AG09309 (cell line): ENCODE measurements at places on chromosomes 1 and 21.
A peak's percentile ranks its signal among the peaks of the same experiment; 100 is the strongest.

DNA sequence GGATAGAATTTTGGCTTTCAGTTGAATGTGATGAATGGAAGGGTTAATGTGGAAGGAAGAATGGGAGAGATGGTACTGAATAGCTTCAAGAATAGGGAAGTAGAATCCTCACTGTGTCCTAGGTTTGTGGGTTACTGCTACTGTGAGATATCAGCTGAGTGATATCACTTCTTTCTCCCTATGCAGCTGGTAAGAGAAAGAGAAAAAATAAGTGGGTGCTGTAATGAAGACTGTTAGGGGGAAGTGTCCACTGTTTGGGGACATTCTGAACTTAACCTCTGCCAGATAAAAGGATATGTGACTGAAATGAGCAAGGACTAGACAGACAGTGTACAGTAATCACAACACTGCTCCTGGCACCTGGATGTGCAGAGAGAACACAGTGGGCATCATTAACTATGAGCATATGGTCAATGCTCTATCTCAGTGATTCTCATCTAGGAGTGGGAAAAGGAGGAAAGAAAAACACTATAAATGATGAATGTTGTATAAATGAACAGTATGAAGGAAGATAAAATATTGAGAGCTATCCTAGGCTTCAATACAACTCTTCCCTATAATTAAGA, 25.6 kb upstream of the MOB3C start:
- DNase-seq = no peak

GRCh38 chr1:118896416-118896815, 91.7 kb downstream of the TBX15 start:
- DNase-seq = no peak

GRCh38 chr1:178494569-178494971, 2.2 kb downstream of the CLEC20A start:
- no peak for DNase-seq

DNA sequence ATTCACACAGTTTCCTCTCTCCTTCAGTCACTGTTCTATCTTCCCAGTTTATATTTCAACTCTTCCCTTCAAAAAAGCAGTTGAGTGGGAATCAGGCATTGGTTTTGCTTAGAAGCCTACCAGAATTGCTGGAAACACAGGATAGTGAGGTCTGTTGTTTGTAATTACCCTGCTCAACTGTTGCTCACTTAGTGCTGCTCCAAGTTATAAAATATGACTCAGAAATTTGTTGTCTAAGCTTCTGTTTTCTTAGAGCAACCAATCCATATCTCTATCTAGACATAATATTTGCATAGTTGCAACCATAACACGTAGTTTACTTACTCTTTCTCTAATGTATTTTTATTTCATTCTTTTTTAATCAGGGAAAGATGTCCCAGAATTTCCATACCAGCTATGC, 87.9 kb downstream of the MACF1 start:
- no peak for DNase-seq

DNA sequence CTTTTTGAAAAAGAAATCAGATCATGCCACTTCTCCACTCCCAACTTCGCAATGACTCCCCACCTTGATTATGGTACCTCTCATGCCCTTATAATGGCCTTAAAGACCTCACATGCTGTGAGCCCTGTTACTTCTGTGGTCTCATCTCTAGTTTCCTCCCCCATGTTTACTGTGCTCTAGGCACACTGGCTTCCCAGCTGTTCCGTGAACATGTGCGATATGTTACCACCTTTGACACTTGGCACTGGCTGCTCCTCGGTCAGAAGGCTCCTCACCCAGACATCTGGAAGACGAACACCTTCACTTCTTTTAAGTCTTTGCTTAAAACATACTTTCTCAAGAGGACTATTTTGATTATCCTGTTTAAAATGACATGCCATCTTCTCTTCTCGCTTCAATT, 14.3 kb upstream of the NTMT2 start:
- no peak for DNase-seq

GRCh38 chr21:29084372-29084771, 10.9 kb upstream of the CCT8 start:
- DNase-seq = no peak

GRCh38 chr1:43936431-43937151, 3.0 kb downstream of the ARTN start:
- no peak for DNase-seq

DNA sequence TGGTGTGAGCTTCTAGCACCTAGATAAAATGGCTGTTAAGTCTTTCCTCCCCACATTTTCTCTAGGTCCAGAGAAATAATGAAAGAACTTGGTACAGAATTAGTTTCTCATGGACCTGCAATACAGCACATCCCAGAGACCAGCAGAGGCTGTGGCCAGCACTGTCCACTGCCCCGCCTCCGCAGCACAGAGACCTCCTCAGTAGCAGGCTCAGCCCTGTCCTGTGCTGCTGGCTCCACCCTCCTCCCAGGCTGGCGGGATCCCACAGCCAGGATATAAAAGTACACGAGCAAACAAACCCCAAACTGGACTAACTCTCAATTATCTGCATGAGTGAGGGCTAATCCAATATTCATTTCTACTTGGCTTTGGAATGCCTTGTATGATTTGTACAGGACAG, 401.5 kb downstream of the RPS6KC1 start:
- no peak for DNase-seq

GRCh38 chr1:21821385-21822019, 9.4 kb downstream of the LDLRAD2 start:
- no peak for DNase-seq

DNA sequence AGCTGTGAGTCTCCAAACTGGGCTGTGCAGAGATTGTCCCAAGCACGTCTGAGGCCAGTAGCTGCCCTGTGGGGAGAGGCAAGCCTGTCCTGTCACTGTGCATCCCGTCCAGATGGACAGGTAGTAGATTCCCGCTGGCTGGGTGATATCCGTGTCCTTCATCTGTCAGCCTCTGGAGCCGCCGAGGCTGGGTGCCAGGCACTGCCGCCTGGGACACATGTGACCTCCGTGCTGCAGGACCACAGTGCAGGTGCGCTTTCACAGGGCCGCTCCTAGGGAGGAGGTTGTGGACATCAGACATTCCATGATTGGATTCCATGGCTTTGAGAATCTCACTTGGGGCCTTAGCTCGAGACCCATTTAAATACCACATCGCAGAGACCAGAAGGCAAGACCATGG, 4.7 kb downstream of the PDXK start:
- DNase-seq = no peak

DNA sequence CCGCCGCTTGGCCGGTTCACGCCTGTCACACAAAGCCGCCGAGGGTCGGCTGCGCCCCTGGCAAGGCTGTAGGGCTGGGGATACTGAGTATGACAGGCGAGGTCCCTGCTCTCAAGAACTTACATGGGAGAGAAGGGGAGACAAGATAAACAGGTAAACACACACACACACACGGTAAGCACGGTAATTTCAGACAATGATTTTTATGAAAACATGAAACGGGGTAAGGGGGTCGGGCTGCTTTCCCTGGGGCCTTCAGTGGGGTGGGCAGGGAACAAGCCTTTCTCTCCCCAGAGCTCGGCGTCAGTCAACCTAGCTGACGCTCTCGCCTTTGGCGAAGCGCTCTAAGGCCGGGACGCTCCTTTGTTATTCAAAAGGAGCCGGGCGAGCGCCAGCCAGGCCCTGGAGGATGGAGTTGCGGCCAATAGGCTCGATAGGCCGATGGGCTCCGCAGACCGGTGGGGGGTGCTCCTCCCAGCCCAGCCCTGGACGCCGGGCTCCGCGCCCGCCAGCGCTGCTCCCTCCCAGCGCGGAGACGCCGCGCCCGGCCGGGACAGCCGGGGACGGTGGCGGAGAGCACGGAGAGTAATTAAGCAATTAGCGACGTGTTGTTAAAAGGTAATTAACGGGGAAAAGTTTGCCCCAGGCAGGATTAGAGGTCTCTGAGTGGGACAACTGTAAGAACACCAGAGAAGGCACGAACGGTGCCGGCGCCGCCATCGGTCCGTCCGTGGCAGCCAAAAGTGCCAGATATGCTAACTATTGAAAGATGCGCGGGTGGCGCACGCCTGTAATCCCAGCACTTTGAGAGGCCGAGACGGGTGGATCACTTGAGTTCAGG, 950 bp upstream of the INKA2 start:
- no peak for DNase-seq

- DNase-seq = no peak
These were observed 68.4 kb downstream of the RAB3GAP2 start for GRCh38 chr1:220203816-220204215.

- no peak for DNase-seq
These were observed 726 bp downstream of the TMEM54 start for GRCh38 chr1:32900371-32900955.

DNA sequence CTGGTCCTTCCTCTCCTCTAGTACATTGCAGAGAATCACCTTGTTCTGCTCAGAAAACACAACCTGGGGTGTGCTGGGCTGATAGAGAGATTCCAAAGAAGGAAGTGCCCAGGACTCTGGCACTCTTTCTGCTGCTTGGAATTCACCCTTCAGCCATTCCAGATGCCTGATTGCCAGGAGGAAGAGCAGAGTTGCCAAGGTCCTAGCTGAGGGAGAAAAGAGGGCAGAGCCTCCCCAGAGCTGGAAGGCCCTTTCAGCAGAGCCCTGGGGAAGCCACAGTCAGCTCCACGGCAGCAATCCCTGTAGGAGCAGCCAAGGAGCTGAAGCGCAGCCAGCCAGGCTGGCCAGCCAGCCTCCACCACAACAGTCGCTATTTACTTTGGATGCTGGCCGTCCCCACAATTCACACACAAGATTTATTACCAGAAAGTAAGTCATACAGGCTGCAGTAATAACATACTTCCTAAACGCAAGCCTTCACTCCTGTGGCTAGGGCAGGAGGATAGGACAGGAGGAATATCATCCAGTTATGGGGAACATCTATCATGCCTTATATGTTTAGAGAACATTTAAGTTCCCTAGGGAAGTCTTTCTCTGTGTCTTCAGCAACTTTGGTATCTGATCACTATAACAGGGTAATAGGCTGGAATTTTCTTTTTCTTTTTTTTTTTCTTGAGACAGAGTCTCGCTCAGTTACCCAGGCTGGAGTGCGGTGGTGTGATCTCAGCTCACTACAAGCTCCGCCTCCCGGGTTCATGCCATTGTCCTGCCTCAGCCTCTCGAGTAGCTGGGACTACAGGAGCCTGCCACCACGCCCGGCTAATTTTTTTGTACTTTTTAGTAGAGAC, 36.6 kb upstream of the SLC44A3 start:
- DNase-seq = peak; percentile 90

GRCh38 chr1:209430821-209431259, 152.7 kb upstream of the CAMK1G start:
- no peak for DNase-seq

- no peak for DNase-seq
These were observed 83.5 kb upstream of the HMCN1 start for GRCh38 chr1:185650602-185651230.

DNA sequence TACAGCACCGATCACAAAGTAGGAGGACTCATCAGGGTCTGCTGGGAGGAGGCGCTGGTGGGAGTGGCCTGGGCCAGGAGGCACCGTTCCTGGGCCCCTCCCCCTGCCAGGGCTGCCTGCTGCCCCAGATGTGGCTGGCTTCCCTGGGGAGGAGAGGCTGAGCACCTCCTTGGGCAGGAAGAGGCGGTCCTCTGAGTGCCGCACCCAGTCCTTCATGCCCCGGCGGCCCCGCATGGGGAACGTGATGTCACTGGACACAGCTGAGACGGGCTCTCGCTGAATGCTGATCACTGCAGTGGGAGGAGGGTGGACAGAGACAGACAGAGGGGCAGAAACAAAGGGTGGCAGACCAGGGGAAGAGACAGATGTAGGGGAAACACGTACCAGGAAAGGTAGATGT, 24.8 kb downstream of the ADGRB2 start:
- no peak for DNase-seq

DNA sequence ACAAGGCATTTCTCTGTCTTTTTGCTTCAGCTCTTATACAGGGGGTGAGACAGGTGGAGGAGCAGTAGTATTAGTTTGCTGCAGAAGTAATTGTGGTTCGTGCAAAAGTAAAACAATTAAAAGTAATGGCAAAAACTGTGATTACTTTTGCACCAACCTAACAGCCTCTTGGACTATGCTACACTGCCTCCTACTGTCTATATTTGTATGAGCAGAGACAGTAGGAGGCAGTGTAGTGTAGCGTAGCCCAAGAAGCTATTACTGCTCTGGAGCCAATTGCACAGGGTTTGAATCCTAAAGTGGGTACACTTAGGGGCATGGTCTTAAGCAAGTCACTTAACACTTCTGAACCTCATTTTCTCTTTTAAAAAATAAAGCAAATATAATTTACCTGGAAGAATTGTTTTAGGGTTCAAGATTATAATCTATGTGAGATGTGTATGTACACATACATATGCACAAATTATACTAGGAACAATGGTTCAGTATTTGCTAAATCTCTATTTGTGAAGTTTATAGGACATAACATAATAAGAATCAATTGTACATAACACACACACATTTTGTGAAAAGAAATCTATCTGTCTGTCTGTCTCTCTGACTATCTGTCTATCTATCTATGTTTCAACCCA, 103.8 kb downstream of the BRINP3 start:
- no peak for DNase-seq

GRCh38 chr1:56578138-56578962, 1.0 kb downstream of the PLPP3 start:
- no peak for DNase-seq

DNA sequence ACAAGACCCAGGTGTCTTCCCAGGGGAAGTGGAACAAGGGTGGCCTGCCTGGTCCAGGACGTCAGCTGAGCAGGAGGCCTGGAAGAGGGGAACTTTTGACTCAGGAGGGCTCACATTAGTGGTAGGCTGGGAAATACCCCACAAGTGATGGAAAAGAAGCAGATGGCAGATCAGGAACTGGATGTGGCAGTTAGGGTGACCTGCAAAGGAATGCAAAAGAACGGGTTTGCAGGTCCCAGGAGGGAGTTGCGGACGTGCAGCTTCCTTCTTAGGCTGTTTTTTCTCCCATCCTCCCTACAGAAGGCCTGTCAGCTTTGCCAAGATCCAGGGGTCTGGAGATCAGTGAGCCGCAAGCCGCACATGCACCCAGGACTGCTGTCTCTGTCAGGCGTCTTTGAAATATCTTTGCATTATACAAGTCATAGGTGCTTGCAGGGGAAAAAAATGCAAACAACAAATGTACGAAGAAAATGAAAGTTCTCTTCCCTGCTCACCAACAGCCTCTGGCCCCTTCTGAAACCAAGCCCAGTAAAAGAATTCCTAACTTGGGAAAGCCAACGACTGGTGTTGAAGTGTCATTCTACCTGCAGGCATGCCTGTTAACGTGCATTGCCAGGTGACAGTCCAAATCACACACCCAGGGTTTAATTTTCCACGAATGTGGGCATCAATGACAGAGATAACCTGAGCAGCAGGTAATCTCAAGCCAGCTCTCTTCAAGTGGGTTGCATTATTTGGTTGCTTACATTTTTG, 34.4 kb downstream of the NENF start:
- no peak for DNase-seq

- no peak for DNase-seq
These were observed 1.9 kb downstream of the ANKRD34A start for GRCh38 chr1:145962157-145963102.

GRCh38 chr1:87030740-87031690, 116.6 kb downstream of the HS2ST1 start:
- DNase-seq = no peak

- DNase-seq = no peak
These were observed 15.1 kb downstream of the LDLRAD2 start for GRCh38 chr1:21827141-21827679.
